Neural cell (in vitro differentiated cells): ENCODE measurements at places on chromosomes 4 and X. TPM values are rescaled to one million over a fixed set of nuclear protein-coding genes. Genes with fewer than 3 reads are reported as not detected.

AFF2 gene
- polyA plus RNA-seq: 10.5 and 18.6 TPM in 2 replicates

AKAP14 gene
- 4.2 TPM in 1 of 2 replicates, not detected in the other for polyA plus RNA-seq

POU4F2 gene
- polyA plus RNA-seq: 0.24 TPM in 1 of 2 replicates, not detected in the other

TASL gene
- not detected in 2 replicates for polyA plus RNA-seq

UVSSA gene
- polyA plus RNA-seq: 11.6 and 13.3 TPM in 2 replicates

DIPK2B gene
- not detected in 2 replicates for polyA plus RNA-seq

IBSP gene
- polyA plus RNA-seq: not detected in 2 replicates

TRAM1L1 gene
- 17.0 and 18.2 TPM in 2 replicates for polyA plus RNA-seq

PPP1R2C gene
- polyA plus RNA-seq: not detected in 2 replicates

CXCL11 gene
- 0.18 and 0.33 TPM in 2 replicates for polyA plus RNA-seq

HDAC8 gene
- polyA plus RNA-seq: 42.9 and 54.0 TPM in 2 replicates

ATOH1 gene
- polyA plus RNA-seq: 0.22 TPM in 1 of 2 replicates, not detected in the other

SMPX gene
- 0.53 TPM in 1 of 2 replicates, not detected in the other for polyA plus RNA-seq

CT83 gene
- not detected in 2 replicates for polyA plus RNA-seq

DSPP gene
- polyA plus RNA-seq: not detected in 2 replicates

TMEM33 gene
- polyA plus RNA-seq: 26.5 and 29.0 TPM in 2 replicates

USP53 gene
- polyA plus RNA-seq: 3.4 and 5.0 TPM in 2 replicates

ZDHHC15 gene
- polyA plus RNA-seq: 8.3 and 9.3 TPM in 2 replicates

MXRA5 gene
- polyA plus RNA-seq: 0.28 and 0.32 TPM in 2 replicates

KLF8 gene
- 1.8 and 4.1 TPM in 2 replicates for polyA plus RNA-seq

OTC gene
- polyA plus RNA-seq: not detected in 2 replicates

S100P gene
- polyA plus RNA-seq: not detected in 2 replicates

KCNE5 gene
- polyA plus RNA-seq: 0.42 TPM in 1 of 2 replicates, not detected in the other

PPP4R3C gene
- not detected in 2 replicates for polyA plus RNA-seq

RAB39B gene
- polyA plus RNA-seq: 26.2 and 27.4 TPM in 2 replicates

PDCL2 gene
- not detected in 2 replicates for polyA plus RNA-seq

PPBP gene
- not detected in 2 replicates for polyA plus RNA-seq

SLC10A4 gene
- polyA plus RNA-seq: 14.5 and 16.7 TPM in 2 replicates

CT45A5 gene
- polyA plus RNA-seq: not detected in 2 replicates

FMR1NB gene
- not detected in 2 replicates for polyA plus RNA-seq

HPSE gene
- 0.16 TPM in 1 of 2 replicates, not detected in the other for polyA plus RNA-seq

FATE1 gene
- not detected in 2 replicates for polyA plus RNA-seq

GPRASP3 gene
- 16.4 and 16.5 TPM in 2 replicates for polyA plus RNA-seq

APELA gene
- not detected in 2 replicates for polyA plus RNA-seq

PDGFRA gene
- 0.40 and 0.43 TPM in 2 replicates for polyA plus RNA-seq

TGIF2LX gene
- not detected in 2 replicates for polyA plus RNA-seq

FRMD7 gene
- 0.54 and 1.2 TPM in 2 replicates for polyA plus RNA-seq

TCEAL5 gene
- polyA plus RNA-seq: 2.2 and 2.4 TPM in 2 replicates

IQCM gene
- not detected in 2 replicates for polyA plus RNA-seq

SHROOM3 gene
- polyA plus RNA-seq: 2.7 and 8.0 TPM in 2 replicates

DTHD1 gene
- not detected in 2 replicates for polyA plus RNA-seq

BCAP31 gene
- polyA plus RNA-seq: 154 and 182 TPM in 2 replicates

GNL3L gene
- 6.6 and 7.1 TPM in 2 replicates for polyA plus RNA-seq
